T-helper 1 cell (primary cell): ENCODE measurements at places on chromosomes 2 and 18.

- no peak for DNase-seq
These were observed 20.7 kb downstream of the ACVR2A start for GRCh38 chr2:147865560-147865959.

GRCh38 chr2:219495531-219496122 lies 3.1 kb upstream of the GMPPA start:
- peak; percentile 53 for DNase-seq

DNA sequence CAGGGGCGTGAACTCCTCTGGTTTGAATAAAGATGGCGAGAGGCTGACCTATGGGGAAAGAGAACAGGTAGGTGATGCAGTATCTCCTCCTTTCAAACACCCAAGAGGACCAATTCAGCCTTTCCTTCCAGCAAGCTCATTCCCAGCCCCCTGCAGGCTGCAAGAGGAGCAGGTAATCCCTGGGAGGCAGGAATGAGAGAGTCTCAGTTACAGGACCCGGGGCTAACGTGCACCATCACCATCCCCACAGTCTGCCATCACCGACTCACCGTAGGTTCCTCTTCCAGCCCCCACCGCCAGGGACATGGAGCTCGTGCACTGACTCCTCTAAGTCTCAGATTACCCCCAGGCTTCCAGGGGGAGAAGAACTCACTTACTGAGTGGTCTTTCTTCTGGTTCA lies 26.7 kb downstream of the XDH start:
- DNase-seq = no peak

DNA sequence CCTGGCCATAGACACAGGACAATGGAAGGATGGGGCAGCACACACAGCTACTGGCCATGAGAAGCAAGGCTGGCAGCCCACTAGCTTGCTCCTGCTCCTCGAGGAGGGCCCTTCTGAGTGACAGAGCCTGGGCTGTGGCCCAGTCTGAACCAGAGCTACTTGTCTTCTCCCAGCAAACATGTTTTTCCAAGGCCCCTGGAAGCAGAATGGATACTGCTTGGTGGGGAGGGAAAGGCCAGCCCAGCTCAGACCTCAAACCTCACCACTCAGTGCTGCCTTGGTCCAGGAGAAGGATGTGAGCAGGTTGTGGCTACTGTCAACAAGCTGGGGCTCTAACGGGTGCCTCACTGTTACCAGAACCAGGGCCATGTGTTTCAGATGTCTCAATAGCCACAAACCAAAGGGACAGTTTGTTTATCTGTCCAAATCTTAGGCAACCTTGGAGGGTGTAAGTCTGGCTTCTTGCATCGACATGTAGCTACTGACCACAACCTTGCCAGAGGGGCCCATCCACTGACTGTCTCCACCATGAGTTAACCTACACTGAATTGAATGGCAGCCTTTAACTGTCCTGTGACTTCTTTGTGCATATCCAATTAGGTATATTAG lies 98.6 kb downstream of the TGFA start:
- DNase-seq = no peak

- no peak for DNase-seq
These were observed 416.6 kb upstream of the MEX3C start for GRCh38 chr18:51614033-51614432.

- DNase-seq = no peak
These were observed 1.1 kb downstream of the FSHR start for GRCh38 chr2:49153252-49153651.

DNA sequence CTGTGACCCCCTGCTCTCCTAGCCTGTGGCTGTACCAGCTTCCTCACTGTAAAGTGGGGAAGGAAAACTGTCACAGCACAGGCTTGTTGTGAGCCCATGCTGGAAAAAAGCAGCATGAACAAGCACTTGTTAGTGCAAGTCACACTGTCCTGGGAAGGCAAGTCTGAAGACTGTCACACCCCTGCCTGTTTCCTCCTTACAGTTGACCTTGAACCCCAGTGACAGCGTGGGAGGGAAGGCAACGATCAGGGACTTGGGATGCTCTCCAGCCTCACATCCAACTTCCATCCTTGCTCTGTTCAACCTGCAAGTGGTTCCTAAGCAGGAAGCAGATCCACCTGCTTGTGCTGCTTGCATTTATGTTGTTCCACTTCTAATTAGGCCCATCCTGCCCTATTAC lies 311.3 kb upstream of the KLHL29 start:
- DNase-seq = no peak

GRCh38 chr2:62089658-62090057 lies 106.3 kb upstream of the B3GNT2 start:
- DNase-seq = no peak

- DNase-seq = no peak
These were observed 33.7 kb downstream of the EHBP1 start for GRCh38 chr2:62738981-62739936.

DNA sequence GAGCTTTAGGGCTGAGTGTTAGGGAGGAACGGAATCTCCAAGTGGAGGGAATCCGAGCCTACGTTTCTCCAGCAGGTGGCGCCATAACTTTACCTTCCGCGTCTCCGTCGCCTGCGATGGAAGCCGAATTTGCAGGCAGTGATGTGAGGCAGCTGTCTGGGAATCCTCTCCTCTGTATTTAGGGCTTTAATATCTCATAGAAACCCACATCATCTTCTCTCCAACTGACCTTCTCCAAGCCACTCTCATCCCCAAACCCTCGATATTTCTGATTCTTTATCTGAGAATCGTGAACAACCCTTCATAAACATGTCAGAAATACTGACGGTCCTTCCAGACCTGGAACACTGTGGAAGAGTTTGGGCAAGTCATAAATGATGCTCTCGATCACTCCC lies 27.5 kb downstream of the SIX2 start:
- peak; percentile 21 for DNase-seq

- no peak for DNase-seq
These were observed 213.3 kb downstream of the LRRTM1 start for GRCh38 chr2:80091237-80091636.

GRCh38 chr18:11667578-11667977 lies 21.5 kb upstream of the GNAL start:
- DNase-seq = no peak

DNA sequence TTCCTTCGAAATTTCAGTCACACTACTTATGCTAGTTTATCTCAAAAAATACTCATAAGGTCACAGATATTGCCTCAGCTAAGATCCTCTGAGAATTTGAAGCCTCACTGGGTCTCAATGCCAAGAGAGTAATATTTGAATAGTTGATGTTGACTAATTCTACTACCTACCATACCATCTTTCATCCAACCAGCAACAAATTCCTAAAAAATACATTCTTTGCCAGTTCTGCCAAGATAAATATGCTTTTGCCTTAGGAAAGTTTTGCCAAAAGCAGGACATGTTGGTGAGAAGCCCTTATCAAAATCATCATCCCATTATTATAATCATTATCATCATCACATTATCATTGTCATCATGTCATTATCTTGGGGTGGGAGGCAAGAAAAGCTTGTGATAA lies 544.6 kb upstream of the ZEB2 start:
- DNase-seq = no peak

- no peak for DNase-seq
These were observed 81.2 kb downstream of the SMAD7 start for GRCh38 chr18:48869591-48869990.

GRCh38 chr2:10279472-10279870 lies 23.2 kb upstream of the HPCAL1 start:
- no peak for DNase-seq

DNA sequence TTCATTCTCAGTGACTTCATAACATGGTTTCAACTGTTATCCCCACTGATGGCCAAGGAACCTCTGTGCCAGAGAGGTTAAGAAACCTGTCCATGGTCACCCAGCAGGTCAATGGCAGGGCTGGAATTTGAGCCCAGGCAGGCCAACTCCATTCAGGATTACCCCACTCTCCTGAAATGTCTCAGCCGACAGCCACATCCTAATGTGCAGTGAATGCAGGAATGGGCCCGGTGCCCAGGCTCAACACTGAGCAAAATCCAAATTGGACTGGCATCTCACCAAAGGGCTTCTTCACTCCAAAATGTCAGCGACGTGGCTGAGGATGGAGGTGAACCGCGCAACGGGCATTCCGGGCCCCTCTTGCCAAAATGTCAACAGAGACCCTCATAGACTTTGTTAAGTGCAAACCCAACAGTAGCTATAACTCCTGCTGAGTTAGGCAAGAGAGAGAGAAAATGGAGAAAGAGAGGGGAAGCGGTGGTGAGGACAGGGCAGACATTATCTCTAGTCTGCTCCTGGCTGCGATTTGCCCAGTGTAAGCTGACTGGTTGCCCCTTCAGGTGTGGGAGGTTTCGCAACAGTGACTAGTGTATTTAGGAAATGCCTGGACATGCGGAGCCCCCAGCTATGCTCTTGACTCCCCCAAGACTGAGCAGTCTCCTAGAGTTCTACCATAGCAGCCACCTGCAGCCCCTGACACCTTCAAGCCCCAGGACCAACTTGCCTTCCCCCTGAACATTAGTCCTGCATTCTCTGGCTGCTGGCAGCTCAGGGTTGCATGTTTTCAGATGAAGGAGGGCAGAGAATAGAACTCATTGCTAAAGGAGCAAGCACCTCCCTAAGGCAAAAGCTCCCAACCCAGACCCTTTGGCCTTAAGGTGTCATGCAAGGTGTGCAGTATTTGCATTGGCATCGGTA lies 167.7 kb downstream of the ANAPC1 start:
- DNase-seq = no peak

- no peak for DNase-seq
These were observed 111.9 kb downstream of the IRS1 start for GRCh38 chr2:226687641-226688253.

- DNase-seq = no peak
These were observed 48.1 kb downstream of the AQP12A start for GRCh38 chr2:240739797-240740196.

GRCh38 chr2:21710031-21710430 lies 586.3 kb downstream of the TDRD15 start:
- DNase-seq = no peak

- no peak for DNase-seq
These were observed 87.8 kb downstream of the UPP2 start for GRCh38 chr2:158189526-158189925.

DNA sequence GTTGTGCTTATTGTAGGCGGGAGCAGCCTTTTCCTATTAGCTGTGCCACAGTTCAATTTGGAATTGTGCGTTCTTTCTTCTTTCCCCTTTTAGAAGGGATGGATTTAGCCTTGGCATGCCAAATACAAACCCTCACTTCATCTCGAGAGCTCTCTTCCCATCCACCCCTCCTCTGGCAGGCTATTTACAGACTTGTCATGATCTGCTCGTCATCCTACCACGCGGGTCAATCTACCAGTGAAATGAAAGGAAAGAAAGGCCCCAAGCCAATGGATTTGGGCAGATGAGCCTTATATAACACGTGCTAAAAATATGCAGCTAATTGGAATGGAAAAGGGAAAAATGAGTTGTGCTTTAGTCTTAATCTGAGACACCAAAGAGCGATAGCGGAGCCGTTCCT lies 277.5 kb downstream of the PRKCE start:
- DNase-seq = no peak

DNA sequence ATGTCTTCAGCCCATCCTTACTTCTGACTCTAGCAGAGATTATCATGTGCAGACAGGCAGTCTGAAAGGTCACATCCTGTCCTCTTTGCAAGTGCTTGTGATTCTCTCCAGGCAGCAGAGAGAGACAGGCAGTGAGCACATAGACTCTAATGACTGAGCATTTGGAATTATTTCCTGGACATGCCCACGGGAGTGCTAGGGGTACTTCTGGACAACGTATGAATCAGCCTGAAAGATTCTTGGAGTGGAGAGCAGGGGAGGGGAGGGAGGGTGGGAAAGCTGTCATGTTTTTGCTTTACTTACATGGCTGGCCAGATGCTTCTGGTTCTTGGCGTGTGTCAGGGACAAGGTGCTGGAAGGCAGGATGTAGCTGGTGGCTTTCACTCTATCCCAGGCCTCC lies 150.6 kb downstream of the RIF1 start:
- DNase-seq = no peak

DNA sequence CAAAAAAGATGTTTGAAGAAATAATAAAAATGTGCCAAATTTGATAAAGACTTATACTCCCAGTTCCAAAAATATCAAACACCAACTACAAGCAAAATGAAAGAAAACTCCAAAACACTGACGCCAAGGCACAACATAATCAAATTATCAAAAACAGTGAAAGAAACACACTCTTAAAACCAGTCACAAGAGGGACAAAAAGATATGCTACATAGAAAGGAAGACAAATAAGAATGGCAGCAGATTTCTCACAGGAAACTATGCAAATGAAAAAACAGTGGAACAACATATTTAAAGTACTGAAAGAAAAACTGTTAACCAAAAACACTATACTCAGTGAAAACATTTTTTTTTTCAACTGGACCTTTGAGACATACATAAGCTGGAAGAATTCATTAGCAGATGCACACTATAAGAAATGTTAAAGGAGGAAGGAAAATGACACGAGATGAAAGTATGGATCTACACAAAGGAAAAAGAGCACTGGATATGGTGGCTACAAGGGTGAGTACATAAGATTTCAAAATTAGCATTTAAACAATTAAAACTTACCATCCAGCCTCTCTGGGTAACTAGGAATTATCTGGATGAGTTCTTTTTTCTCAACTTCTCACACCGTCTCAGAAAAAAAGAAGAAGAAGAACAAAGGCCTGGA lies 94.0 kb upstream of the ACVR1C start:
- DNase-seq = no peak

DNA sequence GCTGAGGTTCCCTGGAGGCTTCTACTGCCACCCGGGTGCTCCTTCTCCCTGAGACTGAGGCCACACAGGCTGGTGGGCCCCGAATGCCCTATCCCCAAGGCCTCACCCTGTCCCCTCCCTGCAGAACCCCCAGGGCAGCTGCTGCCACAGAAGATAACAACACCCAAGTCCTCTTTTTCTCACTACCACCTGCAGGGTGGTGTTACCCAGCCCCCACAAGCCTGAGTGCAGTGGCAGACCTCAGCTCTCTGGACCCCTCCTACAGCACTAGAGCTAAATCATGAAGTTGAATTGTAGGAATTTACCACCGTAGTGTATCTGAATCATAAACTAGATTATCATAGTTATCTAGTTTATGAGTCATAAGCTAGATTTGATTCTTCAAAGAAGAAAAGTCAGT lies 7.3 kb upstream of the CENPA start:
- no peak for DNase-seq

DNA sequence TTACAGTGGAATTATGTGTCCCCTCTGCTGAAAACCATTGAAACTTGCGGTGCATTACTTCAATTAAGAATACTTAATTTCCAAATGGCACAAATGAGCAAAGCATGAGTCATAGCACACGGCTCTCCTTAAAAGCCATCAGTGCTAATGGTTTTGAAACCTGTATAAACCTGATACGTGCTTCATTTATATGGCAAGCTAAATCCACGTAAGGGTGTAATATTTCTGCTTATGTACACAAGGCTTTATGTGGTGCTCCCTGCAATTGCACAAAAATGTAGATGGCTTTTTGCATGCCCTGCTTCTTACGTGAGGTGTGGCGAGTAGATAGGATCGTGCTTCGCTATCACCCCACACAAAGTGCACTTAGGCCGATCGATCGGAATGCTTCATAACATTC lies 840.9 kb downstream of the GALR1 start:
- DNase-seq = no peak

DNA sequence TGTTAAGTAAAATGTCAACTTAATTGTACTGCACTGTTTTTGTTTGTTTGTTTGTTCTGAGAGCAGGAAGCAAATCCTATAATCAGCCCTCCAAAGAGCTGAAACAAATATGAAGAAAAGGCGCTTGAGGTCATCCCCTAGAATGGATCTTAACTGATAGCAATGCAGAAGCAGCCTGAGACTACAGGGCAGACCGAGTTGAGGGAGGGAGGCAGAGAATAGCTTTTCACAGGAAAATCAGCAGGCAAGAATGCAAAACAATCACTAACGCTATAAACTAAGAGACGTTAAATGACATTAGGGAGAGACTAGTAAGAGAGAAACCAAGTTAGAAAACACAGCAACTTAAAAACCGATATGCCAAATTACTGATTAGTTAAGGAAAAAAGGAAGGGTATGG lies 37.2 kb downstream of the GALNT1 start:
- no peak for DNase-seq
